ENCODE measurements at places on chromosomes 5 and 9.

DNA sequence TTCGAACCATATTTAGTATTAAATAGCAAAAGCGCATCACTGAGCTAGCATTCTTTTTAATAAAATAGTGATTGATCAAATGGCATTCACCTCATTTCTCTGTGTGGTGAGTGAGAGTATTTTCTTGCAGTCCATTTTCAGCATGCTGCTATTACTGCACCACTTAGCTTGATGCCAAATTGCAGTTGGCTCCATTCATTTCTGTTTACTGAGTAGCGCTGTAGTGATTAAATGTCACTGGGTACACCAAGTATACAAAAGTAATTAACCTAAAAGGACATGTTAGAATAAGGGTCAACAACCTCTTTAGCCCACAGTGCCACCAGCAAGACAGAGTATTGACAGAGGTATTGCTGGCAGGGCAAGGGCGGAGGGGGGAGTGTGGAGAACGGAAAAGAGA lies 122.0 kb downstream of the TLE4 start:
- no peak for DNase-seq

- DNase-seq = no peak
Observed at GRCh38 chr5:171848486-171848885, 62.9 kb downstream of the SMIM23 start.

- no peak for DNase-seq
Observed at GRCh38 chr9:117043159-117043558, 356.1 kb downstream of the TRIM32 start.

- no peak for DNase-seq
Observed at GRCh38 chr9:112012026-112012902, 115.7 kb downstream of the UGCG start.

- DNase-seq = peak; percentile 79
Observed at GRCh38 chr5:179318221-179318955, 26.9 kb downstream of the ADAMTS2 start.

DNA sequence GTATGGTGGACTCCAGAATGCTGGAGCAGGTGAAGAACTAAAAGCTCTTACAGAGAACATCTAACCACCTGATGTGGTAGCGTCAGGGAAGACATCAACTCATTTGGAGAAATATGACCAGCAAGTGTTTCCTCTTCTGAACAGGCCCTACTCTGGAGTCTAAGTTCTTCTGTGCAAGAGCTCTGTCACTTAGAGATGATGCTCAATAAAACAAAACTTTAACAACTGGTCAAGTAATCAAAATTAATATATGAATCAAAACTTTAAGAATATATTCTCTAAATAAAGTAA lies 85.8 kb downstream of the CYFIP2 start:
- no peak for DNase-seq

DNA sequence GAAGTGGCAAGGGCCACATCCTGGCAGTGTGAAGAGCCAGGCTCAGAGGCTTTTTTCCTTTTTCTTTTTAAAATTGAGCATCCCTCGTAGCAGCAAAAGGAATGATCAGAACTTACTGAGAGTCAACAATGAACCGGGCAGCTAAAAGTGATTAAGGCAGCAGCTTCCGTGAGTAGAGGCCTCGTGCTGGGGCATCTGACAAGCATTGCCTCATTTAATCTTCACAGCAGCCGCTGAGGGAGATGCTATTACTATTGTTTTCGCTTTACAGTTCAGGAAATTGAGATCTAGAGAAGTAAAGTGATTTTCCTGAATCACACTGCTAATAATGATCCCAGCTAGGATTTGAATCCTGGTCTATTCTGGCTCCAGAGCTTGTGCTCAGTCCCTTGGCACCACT lies 30.7 kb upstream of the PTGS1 start:
- DNase-seq = no peak

GRCh38 chr5:125579182-125579581 lies 832.7 kb upstream of the ZNF608 start:
- DNase-seq = no peak

GRCh38 chr9:29802454-29802853 lies 2229.2 kb upstream of the C9orf72 start:
- no peak for DNase-seq

DNA sequence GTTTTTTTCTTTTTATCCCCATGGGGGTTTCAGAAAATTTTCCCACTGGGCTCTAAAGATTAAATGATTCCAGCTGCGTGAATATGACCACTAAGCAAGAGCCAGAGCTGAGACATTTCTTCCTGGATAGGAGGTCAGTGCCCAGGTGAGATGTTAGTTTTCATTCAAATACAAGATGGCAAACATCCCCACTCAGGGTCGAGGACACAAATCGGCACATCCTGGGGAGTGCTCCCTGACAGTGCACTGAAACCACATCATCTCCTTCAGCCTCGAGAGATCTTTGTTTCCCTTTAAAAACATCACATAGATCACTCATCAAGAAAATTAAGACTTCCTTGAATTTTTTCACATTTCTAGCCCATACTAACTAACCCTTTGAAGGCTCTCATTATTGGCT lies 273.2 kb upstream of the PANK3 start:
- DNase-seq = no peak

- DNase-seq = no peak
Observed at GRCh38 chr5:56070851-56071465, 76.2 kb upstream of the IL6ST start.

GRCh38 chr5:17001428-17001827 lies 65.3 kb upstream of the MYO10 start:
- no peak for DNase-seq

DNA sequence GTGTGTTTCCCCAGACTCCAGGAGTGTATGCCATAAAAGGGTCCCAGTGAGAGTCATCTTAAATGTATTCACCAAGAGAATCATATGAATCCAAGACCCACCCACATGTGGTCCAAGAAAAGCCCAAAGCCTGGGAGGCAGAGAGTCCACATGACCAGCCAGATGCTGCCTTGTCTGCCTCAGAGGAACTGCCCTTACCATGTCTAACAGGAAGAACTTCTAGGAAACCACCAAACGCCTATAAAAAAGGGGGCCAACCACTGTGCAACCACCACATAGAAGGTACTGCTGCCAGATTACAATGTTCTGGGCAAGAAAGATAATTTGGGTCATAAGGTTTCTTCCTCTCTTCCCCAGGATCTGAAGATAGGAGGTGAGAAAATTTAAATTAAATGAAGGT lies 129.8 kb upstream of the SLC24A2 start:
- no peak for DNase-seq

DNA sequence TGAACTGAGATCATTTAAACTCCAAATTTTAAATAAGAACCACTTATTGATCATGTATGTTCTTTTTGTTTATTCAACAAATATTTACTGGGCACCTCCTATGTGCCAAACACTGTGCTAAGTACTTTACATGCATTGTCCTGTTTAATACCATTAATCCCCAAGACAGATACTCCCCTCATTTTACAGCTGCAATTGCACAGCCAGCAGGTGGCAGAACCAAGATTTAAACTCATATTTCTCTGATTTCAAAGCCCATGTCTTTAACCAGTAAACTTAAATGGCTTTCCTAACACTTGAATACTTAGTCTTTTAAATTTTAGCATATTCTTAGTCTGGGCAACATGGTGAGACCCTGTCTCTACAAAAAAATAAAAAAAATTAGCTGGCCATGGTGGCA lies 43.4 kb upstream of the KIAA1958 start:
- DNase-seq = peak; percentile 41

DNA sequence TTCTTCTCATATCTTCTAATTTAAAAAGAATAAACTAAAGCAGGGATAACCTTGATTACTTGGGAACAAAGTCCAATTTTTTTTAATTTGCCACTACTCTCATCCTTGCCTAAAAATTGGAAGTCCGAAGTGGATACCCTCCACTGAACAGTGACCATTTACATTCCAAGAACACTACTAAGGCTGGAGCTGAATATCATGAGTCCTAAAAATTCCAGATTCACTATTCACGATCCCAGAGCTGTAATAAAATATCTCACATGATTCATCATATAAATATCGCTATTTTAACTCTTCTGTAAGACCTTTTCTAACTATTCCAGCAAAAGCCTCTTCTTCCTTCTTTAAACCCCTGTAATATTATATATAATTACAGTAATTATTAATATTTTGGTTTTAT lies 57.4 kb downstream of the ATPSCKMT start:
- no peak for DNase-seq

- no peak for DNase-seq
Observed at GRCh38 chr9:113266174-113266573, 9.2 kb downstream of the CDC26 start.

GRCh38 chr5:148735301-148735835 lies 81.0 kb upstream of the HTR4 start:
- DNase-seq = no peak

GRCh38 chr9:113343732-113344231 lies 3.7 kb upstream of the WDR31 start:
- peak; percentile 52 for DNase-seq

- DNase-seq = no peak
Observed at GRCh38 chr5:78974601-78975000, 10.5 kb downstream of the ARSB start.

DNA sequence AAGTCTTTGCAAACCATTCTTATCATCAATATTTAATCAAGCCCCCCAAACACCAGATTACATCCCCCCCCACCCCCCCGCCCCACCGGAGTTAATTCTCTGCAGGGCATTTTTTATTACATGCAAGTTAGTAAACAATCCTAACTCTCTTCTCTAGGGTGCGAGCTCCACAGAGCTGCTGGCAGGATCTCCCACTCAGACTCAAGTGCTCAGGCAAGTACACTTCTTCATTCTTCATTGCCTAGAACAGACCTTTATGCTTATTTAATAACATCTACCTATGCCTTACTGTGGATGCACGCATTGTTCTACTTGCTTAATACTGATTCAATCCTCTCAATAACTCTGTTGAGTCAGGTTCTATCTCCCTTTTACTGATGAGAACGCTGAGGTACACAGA lies 9.9 kb downstream of the SAXO1 start:
- no peak for DNase-seq

DNA sequence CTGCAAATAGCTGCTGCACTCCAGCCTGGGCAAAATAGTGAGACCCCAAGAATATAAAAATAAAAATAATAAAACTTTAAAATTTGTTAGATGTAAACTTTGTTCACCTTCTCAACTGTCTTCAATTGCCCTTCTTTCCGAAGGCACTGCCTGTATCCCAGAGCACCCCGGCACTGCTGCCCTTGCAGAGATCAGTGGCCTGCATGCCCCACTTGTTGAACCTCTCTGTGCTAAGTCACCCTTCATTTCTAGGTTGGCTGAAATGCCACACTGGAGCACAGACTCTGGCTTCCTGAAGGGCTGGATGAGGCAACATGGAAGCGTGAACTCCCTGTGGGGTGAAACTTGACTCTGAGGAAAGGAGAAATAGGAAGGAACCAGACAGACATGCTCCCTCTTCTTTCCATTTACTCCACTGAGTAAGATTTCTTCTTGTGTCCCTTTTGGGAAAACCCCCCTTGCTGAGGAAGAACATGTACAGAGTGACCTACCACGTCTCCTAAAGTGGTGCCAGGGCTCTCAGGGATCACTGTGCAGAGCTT lies 8.4 kb upstream of the JMY start:
- no peak for DNase-seq

- DNase-seq = no peak
Observed at GRCh38 chr9:124389146-124389939, 25.9 kb downstream of the PSMB7 start.

DNA sequence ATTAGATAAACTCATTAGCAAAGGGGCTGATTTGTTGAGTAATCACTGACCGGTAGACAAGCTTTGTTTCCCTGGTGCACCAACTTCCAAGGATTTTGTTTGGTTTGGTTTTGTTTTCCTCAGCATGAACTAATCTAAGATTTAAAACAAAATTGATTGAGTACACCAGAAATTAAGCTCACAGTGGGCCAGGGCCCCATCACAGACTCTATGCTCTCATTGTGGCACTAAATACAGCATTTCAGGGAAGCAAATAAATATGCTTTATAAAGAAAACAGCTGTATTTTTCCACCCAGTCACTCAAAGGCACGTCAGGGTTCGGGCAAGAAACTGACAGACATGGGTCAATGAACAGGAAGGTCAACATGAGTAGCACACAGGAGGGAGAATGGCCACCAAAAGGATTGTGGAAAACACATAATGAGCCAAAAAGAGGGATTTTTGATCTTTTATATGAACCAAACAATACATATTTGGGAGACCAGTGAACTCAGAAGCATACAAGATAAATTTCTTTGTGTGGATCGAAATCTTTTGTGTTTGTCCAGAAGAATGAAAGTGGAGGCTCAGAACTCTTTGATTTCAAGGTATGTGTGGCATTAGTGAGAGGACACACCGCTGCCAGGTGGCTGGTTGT lies 8.8 kb downstream of the CFAP77 start:
- DNase-seq = no peak

GRCh38 chr5:82793808-82794419 lies 283.3 kb downstream of the TMEM167A start:
- DNase-seq = peak; percentile 25

DNA sequence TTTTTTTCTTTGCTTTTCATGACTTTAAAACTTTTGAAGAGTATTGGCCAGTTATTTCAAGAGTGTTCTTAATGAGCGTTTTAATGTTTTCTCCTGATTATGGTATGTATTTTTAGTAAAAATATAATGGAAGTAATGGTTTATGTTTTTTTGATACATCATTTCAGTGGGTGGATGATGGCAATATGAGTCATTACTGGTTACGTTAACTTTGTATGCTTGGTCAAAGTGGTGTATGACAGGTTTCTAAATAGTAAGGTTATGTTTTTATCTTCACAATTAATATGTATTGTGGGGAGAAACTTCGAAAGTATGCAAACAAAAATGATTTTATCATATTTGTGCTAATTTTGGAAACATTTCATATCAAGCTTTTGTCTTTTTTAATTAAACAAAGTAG lies 176.7 kb upstream of the PRDM9 start:
- DNase-seq = no peak

DNA sequence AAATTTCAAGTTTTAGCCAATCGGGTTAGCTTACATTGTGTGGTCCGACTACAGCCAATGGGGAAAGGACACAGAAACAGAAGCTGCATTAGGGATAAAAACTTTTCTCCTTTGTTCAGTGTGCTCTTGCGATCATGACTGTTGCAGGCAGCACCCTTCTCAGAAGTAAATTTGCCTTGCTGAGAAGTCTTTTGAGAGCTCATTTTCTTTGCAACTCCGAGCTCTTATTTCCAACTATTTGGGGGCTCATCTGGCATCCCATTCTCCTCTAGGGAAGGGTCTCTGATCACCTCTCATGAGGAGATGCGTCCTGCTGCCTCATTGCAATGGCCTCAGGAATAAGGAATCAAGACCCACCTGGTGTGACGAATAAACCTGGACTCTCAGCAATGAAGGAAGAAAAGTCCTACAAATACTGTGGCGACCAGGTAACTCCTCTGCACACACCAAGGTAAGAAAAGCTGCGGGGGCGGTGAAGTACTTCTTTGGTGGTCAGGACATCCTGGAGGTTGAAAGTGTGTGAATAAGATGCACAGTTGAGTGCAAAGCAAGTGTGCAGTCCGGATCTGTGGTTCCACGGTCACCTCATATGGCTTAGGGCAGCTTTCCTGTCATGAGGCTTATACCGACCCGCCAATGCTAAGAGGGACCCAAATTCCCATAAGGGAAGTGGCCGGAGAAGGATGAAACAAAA lies 20.4 kb downstream of the CNOT8 start:
- no peak for DNase-seq

DNA sequence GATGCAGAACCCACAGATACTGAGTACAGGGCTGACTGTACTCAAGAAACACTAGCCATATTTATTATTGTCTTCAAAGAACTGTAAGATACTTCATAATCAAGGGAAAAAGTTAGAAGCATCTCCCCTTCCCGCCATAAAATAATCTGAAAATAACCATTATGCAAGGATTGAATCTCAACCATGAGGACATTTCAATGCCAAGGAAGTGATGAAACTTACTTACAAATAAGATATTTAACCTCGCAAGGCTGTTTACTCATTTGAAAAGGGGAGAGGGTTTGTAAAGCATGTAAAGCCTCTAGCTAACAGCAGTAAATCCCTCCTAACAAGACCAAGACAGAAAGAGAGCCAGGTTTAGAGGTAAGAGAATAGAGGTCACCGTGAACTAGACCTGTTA lies 6.3 kb downstream of the MYO10 start:
- no peak for DNase-seq
